Left cardiac atrium (tissue), 4 donors: ENCODE measurements at places on chromosomes 2 and 18.
A peak's percentile ranks its signal among the peaks of the same experiment; 100 is the strongest.

DNA sequence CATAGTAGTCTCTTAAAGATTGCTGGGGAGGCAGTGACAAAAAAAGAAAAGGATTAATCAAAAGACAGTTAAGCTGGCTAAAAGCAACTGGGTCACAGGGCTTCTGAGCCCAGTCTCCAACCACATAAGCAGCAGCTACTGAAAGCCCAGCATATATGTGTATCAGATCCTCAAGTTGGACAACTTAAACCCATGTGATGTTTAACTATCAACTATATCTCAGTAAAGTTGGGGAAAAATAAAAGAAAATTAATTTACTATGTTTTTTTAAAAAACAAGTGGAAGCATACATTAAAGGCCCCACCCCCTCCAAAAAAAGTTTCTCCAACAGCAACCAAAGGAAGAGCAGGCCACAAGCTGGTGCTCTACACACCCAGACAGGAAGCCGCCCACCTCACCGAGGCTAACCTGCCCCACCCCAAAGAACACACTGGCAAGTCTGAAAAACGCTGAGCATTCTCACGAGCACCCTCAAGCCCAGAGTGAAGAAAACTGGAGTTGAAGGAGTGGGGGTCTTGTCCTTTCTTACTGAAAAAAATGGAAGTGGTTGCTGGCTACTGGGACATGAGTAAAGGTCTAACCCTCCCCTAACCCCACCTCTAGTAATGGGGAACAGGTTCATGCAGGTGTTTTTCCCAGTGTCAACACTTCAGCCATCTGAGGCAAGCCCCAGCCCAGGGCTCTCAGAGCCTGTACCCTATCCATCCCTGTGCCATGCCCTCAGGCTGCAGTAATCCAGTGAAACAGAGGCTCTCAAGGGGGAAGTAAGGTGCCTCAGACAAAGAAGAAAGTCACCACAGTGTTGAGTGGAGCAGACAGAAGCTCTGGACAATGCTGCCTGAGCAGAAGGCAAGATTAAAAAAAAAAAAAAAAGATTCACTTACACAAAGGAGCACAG is 106.3 kb downstream of the GYPC start:
- no peak for DNase-seq

DNA sequence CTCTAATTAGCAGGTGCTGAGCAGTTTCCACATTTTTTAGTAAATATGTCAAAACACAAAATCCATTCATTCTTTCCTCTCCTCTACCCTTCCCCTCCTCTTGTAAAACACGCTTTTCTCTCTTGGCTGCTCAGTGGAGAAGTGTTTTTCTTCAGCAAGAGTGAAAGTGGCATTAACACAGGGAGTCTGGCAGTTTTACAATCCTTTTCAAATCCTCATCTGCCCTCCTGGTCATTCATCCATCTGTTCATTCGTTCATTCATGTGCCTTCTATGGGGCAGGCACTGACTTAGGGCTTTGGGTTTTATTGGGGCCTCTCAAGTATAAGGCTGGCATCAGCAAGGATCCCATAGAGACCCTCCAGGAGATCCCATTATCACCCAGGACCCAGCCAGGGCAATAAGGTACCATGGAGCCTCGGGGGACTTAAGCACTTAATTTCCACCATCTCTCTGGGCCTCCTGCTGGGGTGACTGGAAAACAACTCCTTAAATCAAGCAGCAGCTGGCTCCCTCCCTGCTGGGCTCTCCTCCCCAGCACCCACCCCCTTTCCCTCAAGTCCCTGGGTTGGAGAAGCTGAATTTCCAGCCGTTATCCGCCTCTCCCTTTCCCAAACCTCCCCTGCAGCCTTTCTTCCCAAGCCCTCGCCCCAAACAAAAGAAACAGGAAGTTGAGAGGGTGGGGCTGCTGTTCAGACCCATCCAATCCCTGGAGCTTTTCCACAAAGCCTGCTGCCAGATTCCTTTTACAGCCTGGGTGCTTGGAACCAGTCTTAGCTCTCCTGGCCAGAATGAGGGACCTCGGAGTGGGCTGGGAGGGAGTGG is 32.6 kb downstream of the MARCHF4 start:
- DNase-seq = peak; percentile 29

DNA sequence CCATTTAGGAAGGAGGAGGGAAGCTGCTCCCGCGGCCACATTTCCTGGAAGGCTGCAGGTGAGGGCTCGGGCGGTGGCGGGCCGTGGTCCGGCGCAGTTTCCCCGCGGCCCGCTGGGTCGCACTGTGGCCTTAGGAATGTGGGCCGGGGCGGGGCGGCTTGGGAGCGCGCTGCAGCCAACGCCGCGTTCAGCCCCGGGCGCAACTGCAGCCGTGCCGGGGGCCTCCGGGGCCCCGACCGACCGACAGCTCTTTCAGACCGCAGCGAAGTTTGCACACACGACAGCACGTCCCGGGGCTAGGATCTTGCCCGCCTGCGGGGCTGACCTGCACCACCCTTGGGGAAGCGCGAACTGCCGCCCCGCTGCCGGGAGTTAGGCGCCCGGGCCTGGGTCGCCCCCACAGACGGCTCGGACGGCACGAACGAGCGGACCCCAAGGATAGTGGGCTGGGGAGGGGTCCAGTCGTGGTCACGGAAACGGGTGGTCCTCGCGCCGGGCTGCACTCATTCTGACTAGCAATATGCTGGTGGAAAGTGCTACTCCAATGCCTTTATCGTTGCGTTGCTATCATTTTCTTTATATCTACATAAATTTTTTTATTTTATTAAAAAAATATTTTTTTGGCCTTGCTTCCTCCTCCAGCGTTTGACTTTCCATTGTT is 69.9 kb upstream of the DLX2 start:
- peak; percentile 72 for DNase-seq

GRCh38 chr2:215027779-215028178 is 110.6 kb downstream of the ABCA12 start:
- DNase-seq = no peak

GRCh38 chr2:220619525-220620220 is 952.4 kb downstream of the EPHA4 start:
- no peak for DNase-seq

- DNase-seq = no peak
These were observed 2152.3 kb upstream of the PIK3C3 start for GRCh38 chr18:39802648-39803229.

- peak; percentile 53 for DNase-seq
These were observed 159.7 kb downstream of the SMAD7 start for GRCh38 chr18:48790869-48791635.

GRCh38 chr2:75799859-75800258 is 89.1 kb upstream of the GCFC2 start:
- no peak for DNase-seq

- no peak for DNase-seq
These were observed 183.2 kb upstream of the ITGA4 start for GRCh38 chr2:181273986-181274385.

DNA sequence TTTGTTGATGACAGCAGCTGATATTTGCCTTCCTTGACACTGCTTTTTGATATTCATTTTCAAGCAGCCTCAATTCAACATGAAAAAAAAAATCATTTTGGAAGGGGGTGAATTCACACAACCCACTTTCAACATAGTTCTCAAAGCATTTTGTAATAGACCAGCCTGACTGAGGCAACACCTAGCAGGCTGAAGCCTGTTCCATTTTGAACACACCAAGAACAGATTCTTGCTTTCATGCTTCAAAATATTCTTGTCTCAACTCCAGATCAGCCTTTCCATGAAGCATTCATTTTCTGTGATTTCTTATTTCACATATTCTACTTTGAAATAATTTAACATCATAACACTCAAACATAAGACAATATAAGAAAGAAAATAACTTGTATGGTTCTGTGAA is 812.6 kb upstream of the POU3F3 start:
- no peak for DNase-seq

- DNase-seq = no peak
These were observed 312.3 kb downstream of the PRKCE start for GRCh38 chr2:45963816-45964215.

- DNase-seq = no peak
These were observed 133.8 kb downstream of the AGAP1 start for GRCh38 chr2:235627682-235628081.

- no peak for DNase-seq
These were observed 322.9 kb upstream of the RAB12 start for GRCh38 chr18:8286303-8286702.

DNA sequence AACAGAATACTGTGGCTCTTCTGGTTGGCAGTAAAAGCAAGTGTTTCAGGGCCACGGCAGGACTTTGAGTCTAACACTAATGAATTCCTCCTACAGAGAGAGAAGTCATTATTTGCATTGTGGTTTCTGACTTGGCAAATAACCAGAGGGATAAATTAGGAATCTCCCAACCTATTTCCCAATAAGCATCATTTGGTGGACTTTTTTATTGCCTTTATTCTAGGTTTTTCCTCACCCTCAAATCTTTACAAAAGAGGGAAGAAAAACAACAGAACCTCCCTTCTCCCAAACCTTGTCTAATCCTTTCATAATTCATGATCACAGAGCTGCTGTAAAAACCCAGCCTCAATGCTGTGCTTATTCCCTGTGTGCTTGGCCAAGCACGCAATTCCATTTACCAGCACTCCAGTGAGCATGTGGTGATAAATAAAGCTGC is 179.7 kb downstream of the AGPS start:
- DNase-seq = no peak

GRCh38 chr2:235106874-235107639 is 155.2 kb downstream of the SH3BP4 start:
- DNase-seq = peak; percentile 68

- no peak for DNase-seq
These were observed 307.8 kb upstream of the CELF4 start for GRCh38 chr18:37873416-37873815.

DNA sequence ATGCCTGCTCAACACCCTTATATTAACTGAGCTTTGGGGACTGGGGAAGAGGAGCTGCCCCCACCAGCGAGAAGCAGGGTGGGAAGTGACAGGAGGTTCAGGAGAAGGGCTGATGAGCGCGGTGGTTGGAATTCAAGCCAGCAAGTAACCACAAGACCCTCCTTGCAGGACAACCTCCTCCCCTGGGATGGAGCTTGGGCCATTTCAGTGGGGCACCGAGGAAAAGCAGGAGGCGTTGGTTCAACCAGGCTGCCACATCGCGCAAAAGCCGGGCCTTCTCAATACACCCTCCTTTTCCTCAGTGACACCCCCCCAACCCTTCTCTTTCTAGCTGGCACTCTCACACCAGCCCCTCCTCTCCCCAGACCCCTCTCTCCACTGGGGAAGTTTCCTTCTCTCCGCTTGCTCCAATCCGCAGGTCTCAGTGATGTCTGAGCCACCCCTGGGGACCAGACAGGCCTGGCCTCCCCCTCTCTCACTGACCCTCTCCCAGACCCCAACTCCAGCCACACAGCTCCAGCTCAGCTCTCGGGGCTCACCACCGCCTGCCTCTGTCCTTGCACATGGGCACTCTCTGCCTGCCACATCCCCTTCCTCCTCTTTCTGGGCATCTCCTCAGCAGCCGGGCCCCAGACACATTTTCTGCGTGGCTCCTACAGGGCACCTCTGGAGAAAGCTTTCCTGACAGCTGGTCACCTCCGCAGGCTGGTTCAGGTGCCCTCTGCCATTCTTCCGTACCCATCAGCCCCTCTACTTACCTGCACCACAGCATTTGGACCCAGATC is 44.5 kb downstream of the KCNF1 start:
- no peak for DNase-seq

GRCh38 chr18:5974696-5975095 is 79.4 kb upstream of the TMEM200C start:
- DNase-seq = no peak

DNA sequence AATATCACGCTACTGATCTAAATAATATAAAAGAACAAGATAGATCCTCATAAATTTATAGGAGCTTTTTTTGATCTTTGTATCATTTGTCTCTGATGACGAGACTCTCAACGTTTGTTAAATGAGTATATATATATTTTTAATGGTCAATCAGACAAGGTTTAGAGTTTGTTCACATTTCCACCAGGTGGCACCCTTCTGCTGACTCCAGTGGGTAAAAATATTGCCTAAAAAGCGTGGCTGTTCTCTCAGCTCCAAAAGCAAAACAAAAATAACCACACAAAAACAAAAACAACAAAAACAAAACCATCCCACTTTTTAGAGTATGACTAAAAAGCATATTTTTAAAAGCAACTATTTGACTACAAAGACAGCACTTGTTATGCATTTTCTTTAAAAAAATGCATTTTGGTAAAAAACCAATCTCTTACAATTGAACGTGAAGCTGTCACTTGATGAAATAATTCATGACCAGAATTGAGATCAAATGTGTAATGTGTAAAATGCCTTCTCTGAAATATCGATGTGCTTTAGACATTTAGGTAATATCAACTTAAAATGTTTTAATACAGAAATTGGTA is 723.2 kb downstream of the DPP10 start:
- DNase-seq = no peak

DNA sequence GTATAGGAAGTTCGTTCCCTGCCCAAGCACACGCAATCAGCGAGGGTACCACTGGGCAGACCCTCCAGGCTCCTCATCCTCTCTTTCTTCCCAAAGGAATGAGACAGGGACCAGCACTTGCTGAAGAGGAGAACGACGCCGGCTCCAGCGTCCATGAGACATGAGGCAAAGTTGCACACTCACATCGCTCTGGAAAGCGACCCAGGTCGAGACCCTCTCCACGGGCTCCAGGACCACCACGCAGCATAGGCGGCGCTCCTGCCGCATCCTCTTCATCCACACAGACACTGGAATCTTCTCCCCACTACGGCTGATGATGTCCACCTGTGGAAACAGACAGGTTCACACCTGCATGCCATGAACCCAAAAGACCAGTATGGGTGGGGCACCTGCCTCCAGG is 10.8 kb downstream of the PASK start:
- no peak for DNase-seq

DNA sequence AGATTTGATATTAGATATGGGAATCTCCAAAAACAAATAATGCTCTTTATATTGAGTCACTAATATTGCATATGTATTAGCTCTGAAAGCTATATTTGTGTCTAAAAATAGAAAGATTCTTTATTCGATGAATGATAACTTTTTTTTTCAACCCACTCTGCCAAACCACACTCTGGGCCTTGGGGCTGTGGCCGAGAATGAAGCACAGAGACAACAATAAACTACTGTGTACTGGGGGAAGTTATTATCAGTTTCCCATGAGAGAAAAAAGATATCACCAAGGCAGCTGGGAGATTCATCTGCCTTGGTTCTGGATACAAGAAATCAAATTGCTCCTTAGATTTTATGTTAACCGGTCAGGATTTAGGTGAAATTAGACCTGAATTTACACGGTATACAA is 762.2 kb downstream of the SUCLG1 start:
- DNase-seq = no peak

GRCh38 chr2:240790370-240791220 is 29.4 kb downstream of the KIF1A start:
- peak; percentile 10 for DNase-seq
